ENCODE measurements at places on chromosomes 2 and 18.
A peak's percentile ranks its signal among the peaks of the same experiment; 100 is the strongest.

DNA sequence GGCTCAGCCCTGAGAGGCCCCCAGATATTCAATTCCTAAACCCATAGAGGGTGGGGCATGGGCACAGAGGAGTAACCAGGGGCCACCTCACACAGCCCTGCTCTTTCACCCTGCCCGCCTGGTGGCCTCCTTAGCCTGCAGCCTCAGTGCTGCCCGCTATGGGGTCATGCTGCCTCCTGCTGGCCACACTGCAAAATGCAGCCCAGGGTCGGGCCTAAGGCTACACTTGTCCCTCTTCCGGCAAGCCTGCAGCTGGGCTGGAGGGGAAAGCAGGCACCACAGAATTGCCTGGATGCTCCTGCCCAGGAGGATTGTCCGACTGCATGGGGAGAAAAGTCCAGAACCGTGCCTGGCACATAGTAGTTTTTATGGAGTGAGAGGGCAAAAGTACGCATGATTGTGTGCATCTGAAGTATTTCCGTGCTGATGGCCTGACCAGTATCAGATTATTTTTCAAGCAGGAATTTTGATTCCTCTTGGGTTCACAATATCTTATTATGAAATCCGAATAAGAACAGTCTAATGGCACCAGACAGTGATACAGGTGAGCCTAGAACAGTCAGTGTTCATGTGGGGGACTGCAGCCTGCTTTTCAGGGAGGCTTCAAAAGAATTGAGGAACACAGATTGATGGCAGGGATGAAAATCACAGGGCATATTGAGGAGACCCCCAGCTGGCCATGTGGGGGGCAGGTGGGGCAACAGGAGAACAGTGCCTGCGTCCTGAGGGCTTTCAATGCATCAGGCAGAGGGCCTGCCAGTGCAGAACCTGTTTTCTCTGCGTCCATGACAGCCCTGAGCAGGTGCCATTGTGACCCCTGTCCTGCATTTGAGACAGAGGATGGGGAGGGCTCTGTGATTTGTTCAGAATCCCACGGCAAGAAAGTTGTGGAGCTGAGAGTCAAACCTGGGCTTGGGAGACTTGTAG lies 51.2 kb upstream of the ALPP start:
- no peak overlapping the region for H3K27ac ChIP-seq
- H3K4me1 ChIP-seq = peaks cover 17% of the 10 kb centered on the region
- peak; percentile 93 for DNase-seq
- H3K4me3 ChIP-seq = no peak overlapping the region
- H3K36me3 ChIP-seq = no peaks in the 10 kb centered on the region

- H3K4me3 ChIP-seq = no peak overlapping the region
- no peaks in the 10 kb centered on the region for H3K4me1 ChIP-seq
- H3K27ac ChIP-seq = no peak overlapping the region
- no peak for DNase-seq
Observed at GRCh38 chr2:141439524-141439923, 691.3 kb downstream of the LRP1B start.

DNA sequence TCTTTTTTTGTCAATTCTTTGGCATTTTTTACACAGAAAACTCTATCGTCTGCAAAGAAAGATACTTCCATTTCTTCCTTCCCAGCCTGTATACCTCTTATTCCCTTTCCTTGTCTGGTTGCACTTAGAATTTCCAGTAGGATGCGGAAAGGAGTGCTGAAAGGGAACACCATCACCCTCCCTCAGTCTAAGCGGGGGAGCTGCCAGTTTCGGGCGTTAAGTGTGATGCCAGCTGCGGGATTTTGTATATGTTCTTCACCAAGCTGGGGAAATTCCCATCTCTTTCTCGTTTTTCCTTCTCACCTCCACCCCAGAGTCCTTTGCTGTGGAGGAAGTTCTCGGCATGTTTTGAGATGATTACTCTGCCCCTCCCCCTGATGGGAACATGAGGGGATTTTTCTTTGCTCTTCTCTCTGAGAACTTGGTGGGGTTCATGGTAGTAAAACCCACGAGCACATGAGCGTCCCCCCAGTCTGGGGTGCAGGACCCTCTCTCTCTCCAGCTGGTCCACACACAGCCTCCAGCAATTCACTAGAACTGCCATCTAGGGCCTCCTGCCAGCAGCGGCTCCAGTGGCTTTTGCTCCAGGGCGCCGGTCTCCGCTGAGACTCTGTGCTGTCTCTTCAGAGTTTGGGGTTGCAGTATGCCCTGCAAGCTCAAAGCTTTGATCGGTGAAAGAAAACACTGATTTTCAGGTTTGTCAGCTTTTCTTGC lies 15.5 kb downstream of the AQP12A start:
- H3K4me3 ChIP-seq = no peak overlapping the region
- no peak overlapping the region for H3K27ac ChIP-seq
- peaks cover 13% of the 10 kb centered on the region for H3K4me1 ChIP-seq
- H3K36me3 ChIP-seq = no peaks in the 10 kb centered on the region

DNA sequence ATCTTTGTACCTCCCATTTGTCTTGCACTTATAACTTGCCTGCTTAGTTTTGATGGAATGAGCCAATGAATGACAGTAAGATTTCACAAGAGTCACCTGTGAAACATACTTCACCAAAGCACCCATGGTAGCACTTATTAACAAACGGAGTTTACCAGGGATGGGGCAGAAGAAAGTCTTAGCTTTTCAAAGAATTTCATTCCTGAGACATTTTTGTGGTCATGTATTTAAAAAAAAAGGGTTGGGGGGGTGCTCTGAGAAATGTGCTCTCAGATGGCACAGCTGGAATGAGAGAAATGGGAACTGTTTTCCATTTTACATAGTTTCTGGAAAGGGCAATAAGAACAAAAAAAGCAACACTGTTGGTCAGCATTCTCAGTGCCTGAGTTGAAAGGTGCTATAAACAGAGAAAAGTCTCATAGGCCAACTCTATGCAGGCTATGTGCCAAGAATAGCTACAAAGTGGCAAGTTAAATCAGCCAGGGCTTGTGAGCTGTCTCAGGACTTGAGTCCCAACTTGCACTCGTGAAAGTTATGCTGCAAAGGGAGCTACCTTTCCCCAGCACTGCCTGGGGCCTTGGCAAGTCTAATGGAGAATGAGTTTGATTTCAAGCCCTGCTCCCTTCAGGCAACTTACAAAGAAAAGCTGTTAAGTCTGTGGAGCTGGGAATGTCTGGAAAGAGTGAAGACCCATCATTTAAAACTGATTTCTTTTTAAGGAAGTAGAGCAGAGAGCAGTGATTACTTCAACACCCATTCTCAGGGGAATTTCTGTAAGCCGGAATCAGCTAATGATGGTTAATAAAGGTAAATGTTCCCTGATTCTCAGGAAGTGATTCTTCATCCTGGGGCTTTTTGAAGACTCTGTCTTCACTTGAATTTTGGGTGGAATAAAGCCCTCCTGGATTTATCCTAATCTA lies 170.6 kb downstream of the SLC8A1 start:
- no peaks in the 10 kb centered on the region for H3K36me3 ChIP-seq
- no peak for DNase-seq
- H3K27me3 ChIP-seq = no peaks in the 10 kb centered on the region
- H3K4me3 ChIP-seq = no peak overlapping the region
- no peak overlapping the region for H3K27ac ChIP-seq
- no peaks in the 10 kb centered on the region for H3K4me1 ChIP-seq

DNA sequence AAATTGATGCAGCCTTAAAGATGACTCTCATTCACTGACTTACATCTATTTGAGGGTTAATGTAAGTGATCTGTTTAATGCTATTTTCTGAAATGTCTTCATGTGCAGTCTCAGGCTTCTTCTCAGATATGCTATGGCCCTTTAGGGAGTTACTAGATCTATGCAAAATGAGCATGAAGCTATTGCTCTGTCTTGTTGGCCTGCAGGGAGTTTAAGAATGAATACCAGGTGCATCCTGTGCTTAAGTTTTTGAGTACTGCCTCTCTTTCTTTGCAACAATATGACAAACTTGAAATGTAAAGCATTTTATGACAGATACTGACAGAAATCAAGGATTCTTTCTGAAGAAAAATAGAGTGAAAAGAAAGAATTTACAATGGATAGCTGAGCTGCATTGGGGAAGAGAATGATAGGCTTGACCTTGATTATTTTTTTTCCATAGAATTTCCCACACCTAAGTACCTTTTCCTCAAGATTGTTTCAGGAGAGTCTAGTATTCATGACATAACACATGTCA lies 1058.3 kb upstream of the TMEFF2 start:
- no peak for DNase-seq
- H3K27ac ChIP-seq = no peak overlapping the region
- no peaks in the 10 kb centered on the region for H3K36me3 ChIP-seq
- no peaks in the 10 kb centered on the region for H3K27me3 ChIP-seq
- H3K4me1 ChIP-seq = no peaks in the 10 kb centered on the region
- H3K4me3 ChIP-seq = no peak overlapping the region

- no peaks in the 10 kb centered on the region for H3K4me1 ChIP-seq
- H3K27me3 ChIP-seq = peaks cover 8% of the 10 kb centered on the region
- no peak overlapping the region for H3K27ac ChIP-seq
- no peaks in the 10 kb centered on the region for H3K36me3 ChIP-seq
Observed at GRCh38 chr2:67234440-67234839, 162.7 kb upstream of the ETAA1 start.

DNA sequence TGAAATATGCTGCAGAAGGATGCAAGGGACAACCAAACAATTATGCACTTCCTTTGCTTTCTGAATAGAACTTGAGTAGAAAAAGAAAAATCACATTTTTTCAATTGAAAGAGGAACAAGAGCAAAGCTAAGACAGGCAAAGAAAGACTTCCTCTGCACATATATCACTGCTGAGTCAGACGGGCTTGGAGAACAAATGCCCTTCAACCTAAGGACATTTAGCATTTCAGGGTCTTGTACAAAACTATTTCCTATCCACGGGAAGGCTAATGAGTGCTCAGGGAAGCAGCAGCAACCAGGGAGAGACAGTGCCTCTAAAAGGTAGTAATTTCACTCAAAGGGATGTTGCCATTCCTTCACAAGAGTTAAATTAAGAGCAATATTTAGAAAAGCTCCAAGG lies 570.0 kb upstream of the GCFC2 start:
- no peaks in the 10 kb centered on the region for H3K27me3 ChIP-seq
- no peaks in the 10 kb centered on the region for H3K36me3 ChIP-seq
- DNase-seq = no peak
- no peak overlapping the region for H3K27ac ChIP-seq
- no peaks in the 10 kb centered on the region for H3K4me1 ChIP-seq

- peaks cover 49% of the 10 kb centered on the region for H3K4me1 ChIP-seq
- no peaks in the 10 kb centered on the region for H3K27me3 ChIP-seq
- no peak overlapping the region for H3K4me3 ChIP-seq
- H3K36me3 ChIP-seq = no peaks in the 10 kb centered on the region
- DNase-seq = no peak
- H3K27ac ChIP-seq = no peak overlapping the region
Observed at GRCh38 chr2:108974674-108975073, 14.3 kb downstream of the EDAR start.

DNA sequence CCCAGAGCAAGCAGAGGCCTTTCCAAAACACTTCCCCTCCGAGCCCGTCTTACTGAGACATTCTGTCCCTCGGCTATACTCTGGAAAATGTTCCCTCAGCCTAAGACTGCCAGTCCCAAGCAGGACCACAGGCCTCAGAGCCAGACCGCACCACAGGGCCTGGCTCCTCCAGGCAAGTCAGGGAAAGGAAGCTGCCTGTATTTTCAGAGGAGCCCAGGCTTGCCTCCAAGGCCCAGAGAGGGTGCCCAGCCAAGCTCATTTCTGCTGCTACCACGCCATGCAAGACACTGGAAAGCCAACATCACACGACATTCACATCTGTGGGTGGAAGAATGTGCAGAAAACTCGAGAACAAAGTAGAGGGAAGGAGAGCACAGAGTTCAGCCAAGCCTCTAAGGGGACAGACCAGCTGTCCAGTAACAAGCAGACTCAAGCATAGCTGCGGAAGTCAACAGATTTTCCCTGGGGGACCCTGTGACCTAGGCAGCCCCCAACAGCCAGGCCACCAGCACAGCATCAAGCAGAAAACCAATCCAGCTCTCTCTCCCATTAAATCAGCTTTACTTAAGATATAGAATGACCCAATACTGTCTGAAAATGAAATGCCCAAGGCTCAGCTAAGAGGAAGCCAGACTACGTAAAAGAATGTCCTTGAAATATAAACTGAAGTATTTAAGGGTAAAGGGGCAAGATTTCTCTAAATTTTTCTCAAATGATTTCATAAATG lies 123.9 kb downstream of the ZFP36L2 start:
- H3K4me3 ChIP-seq = no peak overlapping the region
- H3K4me1 ChIP-seq = no peaks in the 10 kb centered on the region
- DNase-seq = no peak
- no peaks in the 10 kb centered on the region for H3K27me3 ChIP-seq

DNA sequence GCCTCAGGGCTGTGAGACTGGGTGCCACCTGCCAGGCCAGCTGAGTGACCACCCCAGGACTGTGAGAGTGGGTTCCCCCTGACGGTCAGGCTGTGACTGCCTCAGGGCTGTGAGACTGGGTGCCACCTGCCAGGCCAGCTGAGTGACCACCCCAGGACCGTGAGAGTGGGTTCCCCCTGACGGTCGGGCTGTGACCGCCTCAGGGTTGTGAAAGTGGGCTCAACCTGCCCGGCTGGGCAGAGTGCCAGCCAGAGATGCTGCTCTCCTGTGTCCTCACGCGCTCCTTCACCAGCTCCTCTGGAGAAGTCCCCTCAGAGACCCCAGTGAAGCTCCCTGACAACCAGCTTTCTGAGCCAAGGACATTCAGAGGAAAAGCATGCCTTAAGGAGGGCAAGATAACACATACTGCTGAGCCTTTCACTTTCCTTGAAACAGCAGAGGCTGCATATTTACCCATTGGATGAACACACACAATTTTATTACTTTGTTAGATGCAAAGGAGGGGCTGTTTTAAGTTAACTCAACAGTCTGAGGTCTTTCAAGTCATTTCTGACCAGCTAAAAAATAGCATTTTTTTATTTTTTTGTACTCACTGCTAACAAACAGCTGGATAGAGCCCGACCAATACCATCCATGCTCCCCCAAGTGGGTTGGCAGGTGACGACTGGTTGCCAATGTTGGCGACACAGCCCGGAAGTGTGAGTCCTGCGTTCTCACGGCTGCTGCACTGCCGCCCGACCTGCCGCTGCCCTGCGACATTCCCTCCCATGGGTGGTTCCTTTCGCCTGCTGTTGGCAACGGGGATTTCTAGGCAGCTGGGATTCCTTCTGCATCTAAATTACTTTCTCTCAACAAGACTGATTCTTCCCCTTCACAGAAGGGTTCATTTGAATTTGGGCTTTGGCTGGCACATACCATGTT lies 70.7 kb downstream of the NDUFA10 start:
- DNase-seq = no peak
- H3K27ac ChIP-seq = no peak overlapping the region
- H3K27me3 ChIP-seq = no peaks in the 10 kb centered on the region

DNA sequence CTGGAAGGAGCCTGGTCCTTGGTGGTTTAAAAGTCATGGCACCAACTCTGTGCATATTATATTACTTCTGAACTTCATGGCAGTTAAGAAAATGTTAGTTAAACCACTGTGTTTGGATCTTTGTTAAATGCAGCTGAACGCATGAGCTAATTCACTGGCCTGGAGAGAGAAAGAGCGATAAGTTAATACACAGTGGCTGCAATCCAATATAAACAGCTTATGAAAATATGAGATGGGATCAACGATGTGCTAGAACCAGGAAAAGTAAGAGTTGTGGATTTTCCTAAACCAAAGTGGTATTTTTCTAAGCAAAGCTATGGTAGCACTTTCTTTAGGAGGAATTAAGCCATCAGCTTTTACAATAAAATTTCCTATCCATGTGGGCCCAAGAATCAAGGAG lies 326.7 kb downstream of the MTX2 start:
- H3K4me3 ChIP-seq = no peak overlapping the region
- no peak overlapping the region for H3K27ac ChIP-seq
